ENCODE measurements at places on chromosomes 2 and 18.

GRCh38 chr2:206083602-206084438 lies 2.2 kb downstream of the INO80D start:
- no peak for DNase-seq

- DNase-seq: no peak
These were observed 21.5 kb downstream of the THNSL2 start for GRCh38 chr2:88191722-88192042.

DNA sequence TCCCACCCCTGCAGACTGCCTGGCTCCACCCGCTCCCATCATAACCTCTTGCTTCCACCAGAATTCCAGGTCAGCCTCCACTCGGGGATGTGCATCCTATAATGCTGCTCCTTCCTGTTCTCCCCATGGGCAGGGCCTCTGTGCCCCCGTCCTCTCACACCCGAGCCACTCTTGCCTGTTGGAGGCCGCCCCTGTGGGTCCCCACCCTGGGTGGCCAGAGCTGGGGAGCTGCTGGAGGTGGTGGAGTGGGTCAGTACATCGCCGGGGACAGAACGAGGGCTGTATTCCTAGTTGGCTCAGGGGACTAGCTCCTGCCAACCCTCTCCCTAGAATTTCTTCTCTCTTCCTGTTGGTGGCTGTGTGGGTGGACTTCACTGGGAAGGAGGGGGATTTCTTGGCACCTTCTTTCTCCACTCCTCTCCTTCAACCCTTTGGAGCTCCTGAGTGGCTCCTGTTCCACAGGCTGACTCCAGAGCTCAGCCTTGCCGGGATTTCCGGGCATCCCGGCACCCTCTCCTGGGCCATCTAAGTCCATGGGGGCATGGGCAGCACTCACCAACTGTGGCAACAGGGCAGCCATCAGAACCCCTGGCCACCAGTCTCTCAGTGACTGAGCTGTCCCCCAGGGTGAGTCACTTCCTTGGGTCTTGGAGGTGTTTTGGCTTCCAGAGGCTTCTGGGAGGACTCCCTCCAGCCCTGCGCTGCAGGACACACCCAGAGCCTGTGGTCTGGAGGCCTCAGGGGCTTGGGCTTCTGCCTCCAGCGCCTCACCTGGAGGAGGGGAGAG lies 88.2 kb upstream of the MCFD2 start:
- DNase-seq: no peak

- DNase-seq: no peak
These were observed 799.6 kb upstream of the CHAC2 start for GRCh38 chr2:52968043-52968442.

- DNase-seq: no peak
These were observed 26.4 kb downstream of the DNMT3A start for GRCh38 chr2:25315316-25315680.

DNA sequence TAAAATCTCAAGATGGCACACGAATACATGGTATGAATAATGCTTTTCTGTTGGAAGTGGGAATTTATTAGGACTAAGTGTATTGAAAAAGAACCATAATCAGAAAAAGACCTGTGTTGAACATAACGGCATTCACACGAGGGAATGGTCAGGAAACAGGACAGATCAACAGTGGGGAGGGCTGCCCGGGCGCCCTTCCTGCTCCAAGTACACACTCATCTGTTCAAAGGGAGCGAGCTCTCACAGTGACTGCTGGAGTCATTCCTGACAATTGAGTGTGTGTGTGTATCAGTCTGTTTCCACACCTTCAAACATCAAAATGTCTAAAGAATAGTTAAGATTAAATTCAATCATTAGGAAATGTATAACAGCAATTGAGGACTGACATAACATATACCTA lies 167.2 kb downstream of the HDAC4 start:
- no peak for DNase-seq

DNA sequence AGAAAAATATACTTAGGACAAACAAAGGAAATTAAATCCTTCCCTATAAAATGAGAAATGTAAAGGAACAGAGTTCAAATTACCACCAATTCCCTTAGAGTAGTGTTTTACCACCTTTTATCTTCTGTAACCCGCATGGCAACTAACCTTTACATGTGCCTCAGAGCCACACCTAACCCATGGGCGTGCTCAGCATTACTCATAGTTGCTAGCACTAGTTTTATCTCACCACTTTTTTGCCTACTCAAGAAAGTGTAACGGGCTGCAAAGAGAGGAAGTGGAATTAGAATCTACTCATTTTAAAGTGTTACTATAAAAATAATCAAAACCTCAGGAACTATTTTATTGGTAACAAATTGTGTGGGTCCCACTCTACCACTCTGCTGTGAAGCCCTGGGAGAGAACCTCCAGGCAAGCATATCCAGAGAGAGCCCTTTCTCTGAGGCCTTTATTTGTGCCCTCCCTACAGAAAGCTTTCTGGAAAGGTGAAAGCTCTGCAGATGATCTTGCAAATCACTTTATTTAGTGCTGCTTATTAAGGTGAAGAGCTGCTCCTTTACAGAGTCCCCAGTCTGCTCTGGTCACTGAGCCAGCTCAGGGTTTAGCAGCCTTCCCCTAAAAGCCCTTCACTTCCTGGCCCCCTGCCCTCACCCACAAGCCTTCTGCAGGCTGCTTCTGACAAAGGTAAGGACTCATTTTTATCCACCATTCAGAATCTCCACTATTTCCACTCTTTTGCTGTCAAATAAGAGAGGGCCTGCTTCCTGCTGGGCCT lies 98.8 kb downstream of the TRABD2A start:
- no peak for DNase-seq

GRCh38 chr2:57849843-57850242 lies 196.8 kb upstream of the VRK2 start:
- no peak for DNase-seq

DNA sequence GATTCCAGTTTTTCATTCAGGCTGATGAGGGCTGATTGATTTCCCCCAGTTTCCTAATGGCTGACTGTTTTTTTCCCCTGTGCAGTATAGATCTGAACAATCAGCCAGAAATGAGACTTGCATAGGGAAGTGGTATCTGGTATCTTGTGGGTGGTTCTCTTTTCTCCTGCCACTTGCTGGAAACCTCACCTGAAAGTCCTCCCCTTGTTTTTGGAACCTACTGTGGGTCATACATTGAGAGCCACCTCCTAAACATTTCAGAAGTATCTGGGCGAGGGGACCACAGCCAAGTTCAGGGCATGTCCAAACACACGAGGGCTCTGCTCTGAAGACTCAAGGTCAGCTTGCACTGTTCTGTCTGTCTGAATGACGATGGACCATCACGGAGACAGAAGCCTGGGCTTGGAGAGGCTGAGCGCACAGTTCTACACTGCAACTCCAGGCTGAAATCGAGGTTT lies 19.3 kb downstream of the ALPK2 start:
- DNase-seq: no peak

DNA sequence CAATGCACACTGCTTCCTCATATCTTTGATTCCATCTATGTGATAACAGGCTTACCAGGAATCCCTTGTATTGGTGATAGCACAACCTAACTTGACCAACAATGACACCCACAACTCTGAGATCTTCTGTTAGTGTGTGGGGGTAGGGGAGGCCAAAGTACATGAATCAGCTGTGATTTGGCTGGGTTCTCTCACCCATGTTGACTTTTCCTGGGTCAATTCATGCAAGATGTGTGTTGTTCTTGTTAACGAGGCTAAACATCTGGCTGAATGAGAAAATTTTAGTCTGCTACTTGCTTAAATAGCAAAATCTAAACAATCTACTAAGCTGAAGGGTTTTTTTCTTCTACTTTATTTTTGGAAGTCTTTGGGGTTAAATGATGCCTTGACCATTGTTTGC lies 341.2 kb upstream of the SLC14A2 start:
- no peak for DNase-seq

DNA sequence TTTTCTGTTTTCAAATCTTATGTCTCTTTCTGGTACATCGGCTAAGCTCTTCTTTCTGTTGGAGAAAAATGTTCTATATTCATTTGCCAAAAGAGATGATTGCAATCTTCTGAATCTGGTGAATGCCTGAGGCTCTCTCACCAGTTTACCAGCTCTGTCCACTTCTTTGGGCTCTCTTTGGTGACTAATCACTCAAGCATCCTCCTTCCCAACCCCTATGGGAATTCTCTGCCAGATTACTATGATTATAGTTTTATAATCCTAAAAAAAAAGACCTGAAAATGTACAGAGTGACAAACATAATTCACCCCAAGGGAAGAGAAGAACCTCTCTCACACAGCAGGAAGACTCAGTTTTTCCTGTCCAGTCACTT lies 187.3 kb downstream of the CAMKMT start:
- DNase-seq: no peak

GRCh38 chr2:46871976-46872381 lies 43.6 kb downstream of the MCFD2 start:
- DNase-seq: no peak

GRCh38 chr2:62409442-62409841 lies 96.6 kb downstream of the TMEM17 start:
- DNase-seq: no peak

- DNase-seq: no peak
These were observed 388.0 kb upstream of the SYT4 start for GRCh38 chr18:43665105-43665788.

DNA sequence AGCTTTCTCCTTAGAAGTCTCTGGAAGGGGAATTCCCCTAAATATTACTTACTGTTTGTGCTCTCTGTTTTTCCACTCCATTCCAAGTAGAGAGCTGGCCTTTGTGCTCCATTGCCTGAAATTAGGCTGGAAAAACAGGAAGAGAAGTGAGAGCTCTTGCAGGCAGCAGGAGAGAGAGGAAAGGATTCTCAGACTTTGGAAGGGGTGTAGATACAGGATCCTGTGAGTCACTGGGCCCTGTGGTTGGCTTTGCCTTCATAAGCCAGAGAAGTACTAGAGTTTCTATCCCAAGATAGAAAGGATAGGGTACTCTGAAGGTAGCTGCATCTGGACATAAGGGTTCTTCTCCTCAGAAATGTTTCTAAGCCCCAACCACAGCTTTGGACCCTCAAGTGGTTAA lies 188.9 kb downstream of the CMPK2 start:
- DNase-seq: no peak

DNA sequence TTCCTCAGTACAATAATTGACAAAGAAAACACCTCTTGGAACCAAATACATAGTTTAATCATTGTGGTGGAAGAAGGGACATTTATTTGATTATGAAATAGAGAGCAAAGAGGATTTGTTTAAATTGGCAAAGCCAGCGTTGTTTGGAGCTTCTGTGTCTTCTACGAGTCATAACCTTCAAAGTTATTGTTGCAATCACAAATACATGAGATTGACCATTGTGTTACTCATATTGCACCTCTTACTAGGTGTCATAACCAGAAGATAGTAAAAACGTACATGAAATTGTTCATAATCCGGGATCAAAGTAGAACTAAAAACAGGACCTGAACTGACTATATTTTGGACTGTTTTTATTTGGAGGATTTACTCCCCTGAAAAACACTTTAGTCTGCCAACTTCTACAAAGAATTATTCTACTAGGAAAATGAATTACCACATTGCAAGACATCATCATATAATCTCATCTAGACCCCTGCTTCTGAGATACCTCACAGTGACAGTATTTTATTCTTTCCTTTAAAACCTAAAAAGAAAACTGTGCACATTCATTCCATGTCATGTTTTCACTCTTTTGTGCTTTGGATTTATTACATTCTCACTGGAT lies 151.7 kb upstream of the KLF7 start:
- no peak for DNase-seq

DNA sequence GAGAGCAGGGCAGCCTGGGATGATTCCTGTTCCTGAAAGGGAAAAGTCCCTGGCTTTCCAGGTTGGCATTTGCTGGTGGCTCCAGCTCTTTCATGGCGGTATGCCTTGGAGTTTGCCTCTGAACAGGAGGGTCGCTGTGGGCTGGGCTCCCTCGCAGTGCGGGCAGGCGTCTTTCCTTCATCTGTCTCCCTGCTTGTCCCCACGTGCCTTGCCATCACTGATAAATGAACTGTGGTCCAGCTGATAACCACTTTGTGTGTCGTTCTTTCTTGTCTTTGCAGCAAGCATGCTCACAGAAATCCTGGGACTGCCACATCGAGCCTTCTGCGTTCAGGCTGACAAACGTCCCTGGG lies 35.3 kb downstream of the SMIM21 start:
- no peak for DNase-seq

- no peak for DNase-seq
These were observed 540 bp upstream of the RAB10 start for GRCh38 chr2:26033270-26033817.

- no peak for DNase-seq
These were observed 61.3 kb upstream of the FHL2 start for GRCh38 chr2:105460048-105460732.

- no peak for DNase-seq
These were observed 156.4 kb downstream of the SEPTIN10 start for GRCh38 chr2:109457366-109457765.

GRCh38 chr18:31057051-31057450 lies 14.5 kb upstream of the DSC3 start:
- no peak for DNase-seq

GRCh38 chr2:240507778-240508251 lies 50.0 kb downstream of the ANKMY1 start:
- no peak for DNase-seq

GRCh38 chr2:149160701-149161217 lies 122.3 kb downstream of the LYPD6B start:
- no peak for DNase-seq

- DNase-seq: no peak
These were observed 21.2 kb upstream of the ASXL2 start for GRCh38 chr2:25899404-25899970.

DNA sequence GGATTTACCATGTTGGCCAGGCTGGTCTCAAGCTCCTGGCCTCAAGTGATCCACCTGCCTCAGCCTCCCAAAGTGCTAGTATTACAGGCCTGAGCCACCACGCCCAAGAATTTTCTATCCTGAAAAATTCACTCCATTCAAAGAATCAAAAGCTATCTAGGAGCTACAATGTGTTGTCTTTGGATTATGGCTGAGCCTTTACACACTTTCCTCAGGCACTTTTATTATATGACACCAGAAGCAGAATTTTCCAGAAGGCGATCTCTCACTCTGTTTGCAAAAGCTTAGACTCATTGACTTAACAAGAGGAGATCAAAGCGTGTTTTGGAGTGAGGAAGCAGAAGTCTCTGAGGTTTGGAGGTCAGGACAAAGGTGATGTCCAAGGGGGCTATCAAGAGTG lies 3.6 kb downstream of the FAM124B start:
- DNase-seq: no peak

DNA sequence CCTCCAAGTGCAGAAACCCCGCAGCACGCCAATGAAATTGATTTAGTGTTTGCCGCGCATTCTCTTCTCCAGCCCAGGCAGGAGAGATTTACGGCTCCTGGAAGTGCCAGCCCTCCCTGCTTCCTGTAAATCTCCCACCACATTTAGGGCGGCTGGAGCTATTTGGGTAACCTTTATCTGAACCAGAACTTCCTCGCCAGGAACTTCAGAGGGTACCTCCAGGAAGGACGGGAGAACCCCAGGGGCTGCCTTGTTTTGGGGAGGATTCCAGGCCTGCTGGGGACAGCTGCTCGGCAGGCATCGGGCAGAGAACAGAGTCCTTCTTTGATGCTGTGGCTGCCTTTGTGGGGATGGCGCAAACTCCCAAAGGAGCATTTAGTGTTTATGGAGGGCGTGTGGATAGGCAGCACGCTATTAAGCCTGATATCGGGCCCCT lies 122.0 kb upstream of the MYCN start:
- DNase-seq: no peak
